ENCODE measurements at places on chromosomes 6 and 20. TPM values are rescaled to one million over a fixed set of nuclear protein-coding genes. Genes with fewer than 3 reads are reported as not detected.

Gene OR2J3
- not detected for total RNA-seq

Gene SRMS
- not detected for total RNA-seq

Gene BNIP5
- not detected for total RNA-seq

Gene GATA5
- not detected for total RNA-seq

Gene ARHGAP40
- not detected for total RNA-seq

Gene PI3
- total RNA-seq: not detected

Gene ARFGEF3
- total RNA-seq: 47.3 TPM

Gene ULBP3
- total RNA-seq: 14.1 TPM

Gene IL17A
- total RNA-seq: not detected

Gene PPP1R14C
- total RNA-seq: 35.5 TPM

Gene VSX1
- total RNA-seq: 0.46 TPM

Gene SLC22A7
- total RNA-seq: 0.23 TPM

Gene RAB32
- 7.4 TPM for total RNA-seq

Gene RIPPLY2
- total RNA-seq: 7.8 TPM

Gene PRR18
- total RNA-seq: 2.5 TPM

Gene IMPG1
- not detected for total RNA-seq

Gene ARMH2
- total RNA-seq: not detected

Gene ESR1
- total RNA-seq: 0.92 TPM

Gene HLA-DRB1
- 9.9 TPM for total RNA-seq

Gene SUMO4
- 6.7 TPM for total RNA-seq

Gene GSTA4
- total RNA-seq: 120 TPM

Gene F13A1
- total RNA-seq: 10.4 TPM

Gene CEP162
- total RNA-seq: 20.1 TPM

Gene DUSP15
- total RNA-seq: 12.5 TPM

Gene RBM24
- total RNA-seq: 11.5 TPM

Gene RNF8
- total RNA-seq: 24.2 TPM

Gene FAM209B
- not detected for total RNA-seq

Gene OPRL1
- total RNA-seq: 33.4 TPM

Gene PDE10A
- 213 TPM for total RNA-seq

Gene SEC23B
- total RNA-seq: 63.2 TPM

Gene ZBTB24
- 14.5 TPM for total RNA-seq

Gene OR2H2
- not detected for total RNA-seq

Gene MOG
- total RNA-seq: 1.4 TPM

Gene STMND1
- 0.92 TPM for total RNA-seq

Gene CEP85L
- 37.1 TPM for total RNA-seq

Gene FAM83C
- not detected for total RNA-seq

Gene JPH2
- 0.46 TPM for total RNA-seq

Gene BACH2
- 20.3 TPM for total RNA-seq

Data from diencephalon (tissue), 1 donor.